ENCODE measurements at places on chromosomes 13 and 19. TPM values are rescaled to one million over a fixed set of nuclear protein-coding genes. Genes with fewer than 3 reads are reported as not detected.

DNA sequence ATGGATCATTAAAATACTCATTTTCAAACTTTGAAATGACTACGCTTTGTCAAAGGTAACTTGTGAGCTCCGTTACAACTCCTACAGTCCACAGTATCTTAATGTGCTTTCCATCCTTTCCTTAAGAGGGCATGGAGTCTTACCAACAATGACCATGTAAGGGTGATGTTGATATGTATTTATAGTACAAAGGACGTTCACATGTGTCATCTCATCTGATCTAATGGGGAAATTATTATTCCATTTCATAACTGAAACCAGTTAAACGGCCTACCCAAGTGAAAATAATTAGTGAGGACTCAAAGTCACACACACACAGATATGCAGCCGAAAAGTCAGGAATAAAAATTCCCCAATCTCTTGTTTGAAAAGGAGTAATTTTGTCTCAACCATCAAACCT lies 9.6 kb downstream of the USP12 start:
- DNase-seq = peak; percentile 35

DNA sequence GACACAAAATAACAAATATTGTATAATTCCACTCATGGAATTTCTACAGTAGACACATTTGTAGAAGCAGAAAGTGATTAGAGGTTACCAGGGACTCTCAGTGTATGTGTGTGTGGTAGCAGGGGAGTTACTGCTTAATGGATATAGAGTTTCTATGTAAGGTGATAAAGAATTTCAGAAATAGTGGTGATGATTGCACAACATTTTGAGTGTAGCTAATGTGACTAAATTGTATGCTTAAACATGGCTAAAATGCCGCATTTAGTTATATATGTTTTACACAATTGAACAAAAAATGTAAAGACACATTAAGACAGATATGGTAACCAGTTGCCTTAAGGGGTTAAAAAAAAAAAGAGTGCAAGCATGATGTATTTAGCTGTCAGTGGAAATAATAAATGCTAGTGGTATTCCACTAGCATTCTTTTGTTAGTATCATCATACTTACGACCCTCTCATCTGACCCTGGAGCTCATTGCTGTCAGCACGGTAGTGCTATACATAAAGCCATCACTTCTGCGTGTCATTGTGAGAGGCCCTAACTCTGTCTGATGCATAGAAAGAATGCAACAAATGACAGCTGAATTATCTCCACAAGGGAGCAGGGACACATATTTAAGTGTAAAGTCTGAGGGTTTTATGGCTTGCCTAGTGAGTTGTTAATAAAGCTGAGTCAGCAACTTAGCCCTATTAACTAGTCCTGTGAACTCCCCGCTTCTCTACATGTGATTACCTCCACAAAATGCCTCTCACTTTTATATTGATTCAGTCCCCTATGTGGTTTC lies 134.1 kb upstream of the RXFP2 start:
- DNase-seq = no peak

Gene C19orf25
- 37.6 TPM for total RNA-seq

DNA sequence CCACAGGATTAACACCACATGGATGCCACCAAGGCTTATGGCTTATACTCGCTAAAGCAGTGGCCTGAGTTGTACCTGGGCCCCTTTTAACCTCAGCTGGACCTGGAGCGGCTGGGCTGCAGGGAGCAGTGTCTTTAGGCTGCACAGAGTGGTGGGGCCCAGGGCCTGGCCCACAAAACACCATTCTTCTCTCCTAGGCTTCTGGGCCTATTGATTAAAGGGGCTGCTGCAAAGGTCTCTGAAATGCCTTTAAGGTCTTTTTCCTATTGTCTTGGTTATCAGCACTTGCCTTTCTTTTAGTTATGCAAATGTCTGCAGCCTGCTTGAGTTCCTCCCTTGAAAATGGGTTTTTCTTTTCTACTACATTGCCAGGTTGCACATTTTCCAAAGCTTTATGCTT lies 973.9 kb upstream of the PRR20A start:
- DNase-seq = no peak

Gene MAST1
- 0.42 TPM for total RNA-seq

DNA sequence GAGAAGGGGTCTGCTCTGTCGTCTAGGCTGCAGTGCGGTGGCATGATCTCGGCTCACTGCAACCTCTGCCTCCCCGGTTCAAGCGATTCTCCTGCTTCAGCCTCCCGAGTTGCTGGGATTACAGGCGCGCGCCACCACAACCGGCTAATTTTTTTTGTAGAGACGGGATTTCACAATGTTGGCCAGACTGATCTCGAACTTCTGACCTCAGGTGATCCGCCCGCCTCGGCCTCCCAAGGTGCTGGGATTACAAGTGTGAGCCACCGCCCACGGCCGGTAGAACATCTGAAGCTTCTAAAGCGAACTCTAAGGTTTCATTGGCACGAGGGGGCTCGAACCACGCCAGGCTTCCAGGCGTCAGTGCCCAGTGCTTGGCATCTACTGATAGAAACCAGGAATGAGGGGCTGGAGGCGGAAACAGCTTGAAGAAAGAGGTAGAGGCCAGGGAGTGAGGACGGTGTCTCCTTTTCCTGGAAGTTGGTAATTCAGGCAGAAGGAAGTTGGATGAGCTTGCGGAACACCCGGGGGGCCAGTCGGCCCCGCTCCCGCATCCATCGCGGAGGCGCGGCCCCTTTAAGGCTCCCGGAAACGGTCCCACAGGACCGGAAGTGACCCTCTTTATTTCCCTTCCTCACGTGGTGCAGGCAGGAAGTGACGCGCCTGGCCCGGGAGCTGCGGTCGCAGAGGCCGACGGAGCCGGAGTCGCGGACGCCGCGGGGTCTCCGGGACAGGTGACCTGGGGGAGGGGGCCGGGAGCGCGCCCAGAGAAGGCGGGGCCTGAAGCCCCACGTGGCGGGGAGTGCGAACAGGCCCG lies at the start of gene CCDC9:
Gene CCDC9, plus strand, starts transcription at position 647 of the 814 bp plus-strand sequence. CDS start 1,876 bp downstream, outside the sequence.
- DNase-seq = peak; percentile 96

DNA sequence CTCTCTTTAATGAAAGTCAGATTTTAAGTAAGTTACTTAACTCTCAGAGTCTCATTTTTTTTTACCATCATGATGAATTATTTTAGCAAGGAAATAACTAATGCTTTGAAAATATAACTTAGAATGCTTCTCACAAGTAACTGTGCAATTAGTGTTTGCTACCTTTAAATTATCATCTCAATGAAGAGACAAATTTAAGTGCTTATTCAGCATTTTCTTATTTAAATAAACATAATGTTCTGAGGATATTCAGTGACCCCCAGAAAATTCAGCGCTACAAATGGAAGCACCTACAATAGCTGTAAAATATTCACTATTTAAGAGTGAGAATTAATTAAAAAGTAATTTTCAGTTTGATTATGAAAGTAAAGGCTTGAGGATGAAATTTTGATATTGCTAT lies 527.2 kb downstream of the SLITRK1 start:
- DNase-seq = no peak

Gene PEG3
- total RNA-seq = not detected

DNA sequence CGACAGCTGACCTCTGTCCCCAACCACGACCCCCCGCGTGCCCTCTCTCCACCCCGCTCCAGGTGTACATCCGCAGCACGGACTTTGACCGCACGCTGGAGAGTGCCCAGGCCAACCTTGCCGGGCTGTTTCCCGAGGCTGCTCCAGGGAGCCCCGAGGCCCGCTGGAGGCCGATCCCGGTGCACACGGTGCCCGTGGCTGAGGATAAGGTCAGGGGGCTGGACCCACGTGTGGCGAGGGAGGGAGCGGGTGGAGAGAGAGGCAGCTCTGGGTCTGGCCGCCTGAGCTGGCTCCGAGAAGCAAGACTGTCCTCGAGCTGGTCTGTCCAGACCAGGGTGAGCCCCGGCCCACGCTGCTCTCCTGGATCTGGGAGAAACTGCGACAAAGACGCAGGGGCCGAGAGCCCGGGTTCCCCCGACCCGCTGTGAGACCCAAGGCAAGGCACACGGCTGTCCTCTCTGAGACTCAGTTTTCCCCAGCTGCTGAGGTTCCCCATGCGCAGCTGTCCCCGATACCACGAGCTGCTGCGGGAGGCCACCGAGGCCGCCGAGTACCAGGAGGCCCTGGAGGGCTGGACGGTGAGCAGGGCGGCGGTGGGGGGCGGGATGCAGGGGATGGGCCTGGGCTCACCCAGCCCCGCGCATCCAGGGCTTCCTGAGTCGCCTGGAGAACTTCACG lies 1.5 kb downstream of the ACP4 start:
- DNase-seq = no peak

DNA sequence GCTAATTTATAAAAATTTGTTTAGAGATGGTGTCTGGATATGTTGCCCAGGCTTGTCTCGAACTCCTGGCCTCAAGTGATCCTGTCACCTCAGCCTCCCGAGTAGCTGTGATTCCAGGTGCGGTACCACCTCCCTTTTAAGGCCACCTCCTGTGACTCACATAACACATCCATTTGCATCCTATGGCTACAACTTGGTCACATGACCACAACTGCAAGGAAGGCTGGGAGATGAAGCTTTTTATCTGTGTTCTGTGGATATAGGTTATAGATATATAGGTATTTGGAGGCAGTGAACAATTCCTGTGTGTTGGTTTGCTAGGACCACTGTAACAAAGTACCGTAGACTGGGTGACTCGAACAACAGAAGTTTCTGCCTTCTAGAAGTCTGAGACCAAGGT lies 6.0 kb downstream of the SPACA6 start:
- no peak for DNase-seq

DNA sequence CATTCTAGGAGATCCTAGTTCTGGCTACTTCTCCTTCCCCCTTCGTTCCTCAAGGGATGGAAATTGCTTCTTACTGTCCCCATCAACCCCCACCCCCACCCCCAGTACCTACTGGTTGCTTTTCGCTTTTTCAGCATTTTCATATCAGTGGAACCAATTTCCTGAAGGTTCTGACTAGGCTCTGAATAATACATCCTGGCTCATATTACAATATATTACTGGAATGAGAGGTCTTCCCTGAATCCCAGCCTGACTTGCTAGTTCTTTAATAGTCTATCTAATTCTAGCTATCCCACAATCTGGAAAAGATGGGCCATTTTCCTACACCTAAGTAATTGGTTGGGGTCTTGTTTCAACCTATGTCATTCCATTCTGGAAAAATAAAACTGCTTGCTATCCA lies 207.4 kb downstream of the COG6 start:
- no peak for DNase-seq

- no peak for DNase-seq
Observed at GRCh38 chr13:43749503-43749902, 37.3 kb downstream of the ENOX1 start.
